Amygdala (tissue), 56 donors: ENCODE measurements at places on chromosomes 12 and 14.

GRCh38 chr14:63737582-63738006 lies 9.7 kb upstream of the SGPP1 start:
- DNase-seq = no peak

DNA sequence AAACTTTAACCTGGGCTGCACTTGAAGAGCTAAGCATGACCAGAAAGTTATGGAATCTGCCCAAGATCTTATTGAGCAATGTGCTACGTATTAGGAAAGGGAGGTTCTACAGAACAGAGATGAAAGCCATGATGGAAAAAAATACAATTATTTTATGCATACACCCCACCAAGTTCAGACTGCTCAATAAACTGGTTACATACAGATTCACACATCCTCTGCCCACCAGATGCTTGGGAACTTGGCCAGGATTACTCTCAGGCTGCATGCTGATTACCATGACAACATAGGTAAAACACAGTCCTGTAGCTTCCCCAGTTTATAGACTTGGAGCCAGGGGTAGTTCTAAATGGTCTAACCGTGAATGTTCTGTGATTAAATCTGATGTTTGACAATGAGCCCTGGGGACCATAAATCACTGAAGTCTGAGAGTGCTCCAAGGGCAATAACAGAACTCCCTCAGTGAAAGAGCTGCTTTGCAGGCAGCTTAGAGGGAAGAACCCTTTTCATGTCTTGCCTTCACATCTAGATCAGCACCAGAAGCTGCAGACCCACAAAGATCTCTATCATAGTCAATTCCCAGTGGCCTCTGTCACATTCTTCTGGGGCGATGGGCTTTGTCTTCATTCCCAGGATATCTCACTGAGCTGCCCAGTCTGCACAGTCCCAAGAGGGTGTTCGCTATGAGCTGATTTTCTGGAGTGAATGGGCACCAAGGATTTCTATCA lies 232.2 kb downstream of the EMP1 start:
- DNase-seq = no peak

DNA sequence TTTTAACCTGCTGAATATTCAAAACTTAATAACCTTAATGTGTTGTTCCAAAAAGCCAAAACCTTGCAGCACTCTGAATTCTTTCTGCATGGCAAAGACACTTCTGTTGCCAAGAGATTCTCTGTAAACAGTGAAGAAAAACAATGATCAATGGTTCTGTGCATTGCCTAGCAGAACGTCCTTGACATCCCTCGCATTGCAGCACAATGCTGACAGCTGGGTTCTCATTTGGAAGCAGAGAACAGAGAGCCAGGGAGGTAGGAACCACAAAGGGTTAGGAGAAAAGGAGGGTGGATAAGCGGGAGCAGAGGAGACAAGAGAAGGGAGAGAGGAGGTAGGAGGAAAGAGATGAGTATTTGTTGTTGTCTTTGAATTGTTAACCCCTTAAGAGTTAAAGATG lies 501.1 kb downstream of the NAV3 start:
- no peak for DNase-seq

DNA sequence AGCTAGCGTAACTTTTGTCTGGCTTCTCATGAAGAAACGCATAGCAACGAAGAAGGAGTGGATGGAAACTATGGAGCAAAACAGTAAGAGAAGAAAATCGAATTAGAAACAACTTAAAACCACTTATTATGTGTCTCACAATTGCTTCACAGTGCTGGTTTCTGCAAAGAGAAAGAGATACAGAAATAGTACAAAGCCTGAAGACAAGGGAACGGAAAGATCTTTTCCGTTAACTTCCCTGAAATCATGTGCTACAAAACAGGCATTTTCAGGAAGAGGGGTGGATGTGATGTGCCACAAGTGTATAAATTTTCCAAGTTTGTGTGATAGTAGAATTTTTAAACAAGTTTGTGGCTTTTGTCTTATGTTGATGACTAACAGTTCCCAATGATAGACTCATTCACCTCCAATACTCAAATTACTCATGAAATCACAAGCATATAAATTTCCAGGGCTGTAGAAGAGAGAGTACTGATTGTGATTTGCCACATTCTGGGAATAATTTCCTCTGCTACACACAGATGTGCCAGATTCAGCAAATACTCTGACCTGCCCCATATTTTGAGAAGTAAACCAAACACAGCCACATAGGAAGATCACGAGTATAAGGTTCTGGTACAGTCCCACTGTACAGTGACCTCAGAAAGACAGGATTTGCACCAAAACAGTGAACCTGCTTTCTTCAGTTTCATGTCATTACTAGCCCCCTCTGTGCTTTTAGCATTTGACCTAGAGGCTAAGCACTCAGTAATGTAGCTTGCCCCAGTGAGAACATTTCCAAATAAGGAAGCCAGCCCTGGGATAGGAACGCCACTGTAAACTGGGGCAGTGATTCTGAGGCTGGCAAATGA lies 41.4 kb upstream of the PPFIA2 start:
- DNase-seq = no peak

DNA sequence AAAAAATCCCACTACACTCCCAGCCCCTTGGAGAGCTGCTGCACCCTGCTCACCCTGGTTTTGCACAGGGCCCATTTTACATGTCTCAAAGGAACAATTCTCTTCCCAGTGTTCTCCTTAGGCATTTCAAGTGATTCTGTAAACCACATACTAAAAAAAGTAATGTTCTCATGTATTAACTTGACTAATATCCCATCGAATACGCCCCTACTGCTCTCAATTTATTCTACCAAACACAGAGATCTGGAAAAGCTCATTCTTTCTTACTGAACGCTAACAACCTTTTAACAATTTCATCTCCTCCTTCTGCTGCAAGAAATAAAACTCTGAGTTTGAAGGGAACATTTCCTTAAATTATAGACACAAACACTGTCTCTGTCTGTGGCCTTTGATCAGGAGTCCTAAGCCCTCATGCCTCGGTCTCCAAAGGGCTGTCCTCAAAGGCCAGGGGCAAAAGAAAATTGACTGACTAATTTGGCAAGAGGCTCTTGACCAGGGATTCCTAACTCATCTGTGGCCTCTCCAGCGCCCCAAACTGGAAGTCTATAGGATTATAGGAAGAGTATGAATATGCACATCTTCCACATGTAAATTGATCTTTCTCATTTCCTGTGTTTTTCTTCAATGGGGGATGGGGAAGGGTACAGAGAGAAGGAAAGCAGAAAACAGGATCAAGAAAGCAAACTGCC lies 17.1 kb upstream of the TSPAN11 start:
- no peak for DNase-seq
